ENCODE measurements at places on chromosomes 2 and 18.

DNA sequence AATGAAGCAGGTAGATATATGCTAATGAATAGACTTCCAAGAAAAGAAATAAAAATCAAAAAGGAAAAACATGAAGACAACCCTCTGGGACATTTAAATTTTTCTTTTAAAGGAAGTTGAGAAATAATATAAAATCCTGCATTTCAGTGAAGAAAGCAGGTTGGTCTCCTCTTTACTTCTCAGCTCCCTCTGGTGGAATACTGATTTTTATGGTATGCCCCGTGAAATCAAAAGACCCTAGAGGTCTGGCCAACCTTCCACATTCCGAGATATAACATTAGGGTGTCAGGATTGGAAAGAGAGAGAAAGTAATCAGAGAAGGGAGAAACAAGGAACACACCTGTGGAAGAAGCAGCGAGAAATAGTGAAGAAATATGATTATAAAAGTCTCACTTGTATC is 72.7 kb downstream of the DNER start:
- no peak for DNase-seq

DNA sequence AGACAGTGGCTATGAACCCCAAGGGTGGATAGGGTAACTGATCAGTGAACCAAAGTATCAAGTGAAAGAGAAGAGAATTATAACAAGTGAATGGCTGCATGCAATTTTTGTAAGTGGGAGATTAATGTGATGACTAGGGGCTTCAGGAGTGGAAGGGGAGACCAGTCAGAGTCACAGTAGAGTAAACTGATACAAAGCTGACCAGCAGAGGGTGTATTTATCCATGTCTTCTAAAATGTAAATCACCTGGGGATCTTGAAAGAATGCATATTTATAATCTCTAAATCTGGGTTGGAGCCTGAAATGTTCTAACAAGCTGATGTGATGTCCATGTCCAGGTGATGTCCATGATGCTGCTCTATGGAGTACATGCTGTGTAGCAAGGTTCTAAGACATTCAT is 1351.3 kb upstream of the CHAC2 start:
- DNase-seq: no peak

DNA sequence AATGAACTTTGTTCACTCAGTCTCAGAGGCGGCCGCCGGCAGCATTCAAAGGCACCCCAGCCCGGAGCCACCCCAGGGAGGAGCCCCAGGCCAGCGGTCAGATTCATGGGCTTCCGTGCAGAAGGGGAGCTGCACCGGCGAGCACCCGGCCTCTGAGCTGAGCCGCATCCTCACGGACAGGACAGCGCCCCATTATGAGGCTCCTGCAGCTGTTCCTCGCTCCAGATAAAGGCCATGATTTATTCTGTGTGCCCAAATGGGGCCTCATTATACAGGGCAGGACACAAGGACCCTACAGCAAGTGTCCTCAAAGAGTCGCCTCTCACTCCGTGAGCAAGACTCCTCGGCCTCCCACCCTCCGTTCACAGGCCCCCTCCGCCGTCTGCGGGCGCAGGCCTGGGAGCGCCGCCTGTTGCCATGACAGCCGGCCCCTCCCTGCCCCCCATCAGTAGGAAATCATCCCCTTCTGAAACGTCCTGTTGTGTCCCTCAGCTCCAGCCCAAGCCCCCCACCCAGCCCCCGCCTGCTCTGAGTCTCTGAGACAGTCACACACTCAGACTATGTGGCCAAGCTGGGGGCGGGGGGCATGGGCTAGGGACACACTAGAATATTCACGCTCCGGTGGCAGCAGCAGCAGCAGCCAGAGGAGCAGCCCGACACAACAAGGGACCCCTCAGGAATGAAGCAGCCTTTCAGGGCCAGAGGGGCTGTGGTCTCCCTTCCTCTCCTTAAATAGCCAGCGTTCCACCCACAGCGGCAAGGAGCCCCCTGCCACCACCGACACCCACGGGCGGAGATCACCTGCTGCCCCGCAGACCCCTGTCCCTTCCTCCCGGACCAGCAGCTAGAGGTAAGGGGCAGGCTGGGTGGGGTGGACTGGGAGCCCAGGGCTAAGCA is at the start of gene GPR17:
GPR17 (plus strand) TSS at position 759 of the 897 bp plus-strand sequence. CDS start 4,583 bp downstream, outside the sequence.
- no peak for DNase-seq

DNA sequence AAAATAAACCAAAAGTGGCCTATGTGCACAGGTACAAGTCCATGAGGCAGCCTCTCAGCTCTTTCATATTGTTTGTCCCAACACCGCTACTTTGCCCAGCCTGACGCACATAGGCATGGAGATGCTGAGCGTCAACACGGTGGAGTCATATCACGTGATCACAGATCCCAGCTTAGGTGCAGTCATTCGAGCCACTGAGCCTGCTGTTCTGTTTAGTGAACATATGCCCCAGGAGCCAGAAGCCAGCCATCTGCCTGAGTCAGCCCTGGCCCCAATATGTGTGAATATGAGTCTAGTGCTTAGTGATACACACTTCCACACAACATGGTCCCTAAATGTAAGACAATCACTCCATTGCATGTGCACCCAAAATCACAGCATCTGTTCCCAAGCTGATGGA is 88.2 kb upstream of the LCLAT1 start:
- DNase-seq: no peak

DNA sequence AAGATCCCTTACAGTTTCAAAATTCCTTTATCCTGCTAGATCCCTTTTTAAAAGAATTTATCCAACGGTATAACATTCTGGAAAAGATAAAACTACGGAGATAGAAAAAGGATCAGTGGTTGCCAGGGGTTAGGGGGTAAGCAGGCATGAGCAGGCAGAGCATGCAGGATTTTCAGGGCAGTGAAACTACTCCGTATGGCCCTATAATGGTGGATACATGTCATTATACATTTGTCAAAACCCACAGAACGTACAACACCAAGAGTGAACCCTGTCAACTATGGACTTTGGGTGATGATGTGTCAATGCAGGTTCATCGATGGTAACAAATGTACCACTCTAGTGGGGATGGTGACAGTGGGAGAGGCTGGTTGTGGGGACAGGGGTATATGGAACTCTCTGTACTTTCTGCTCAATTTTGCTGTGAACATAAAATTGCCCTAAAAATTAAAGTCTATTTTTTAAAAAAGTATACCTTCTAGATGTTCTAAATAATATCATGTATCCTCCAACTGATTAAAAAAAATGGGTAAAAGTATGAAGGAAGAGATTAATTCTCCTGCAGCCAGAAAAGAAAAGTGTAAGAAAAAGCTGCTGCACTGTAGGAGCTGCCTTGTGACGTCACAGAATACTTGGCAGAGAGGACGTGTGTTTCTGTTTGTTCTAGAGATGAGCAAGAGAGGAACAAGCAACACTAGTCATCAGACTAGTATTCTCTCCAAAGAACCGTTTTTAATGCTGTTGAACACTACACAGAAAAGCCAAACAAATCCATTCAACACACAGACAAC is 23.6 kb downstream of the ANKRD44 start:
- peak; percentile 26 for DNase-seq
